ENCODE measurements at places on chromosomes 3 and 15.

GRCh38 chr3:114928989-114929640 lies 218.0 kb downstream of the ZBTB20 start:
- DNase-seq, result no peak

GRCh38 chr15:69573815-69574475 lies 121.3 kb downstream of the RPLP1 start:
- peak; percentile 40 for DNase-seq

DNA sequence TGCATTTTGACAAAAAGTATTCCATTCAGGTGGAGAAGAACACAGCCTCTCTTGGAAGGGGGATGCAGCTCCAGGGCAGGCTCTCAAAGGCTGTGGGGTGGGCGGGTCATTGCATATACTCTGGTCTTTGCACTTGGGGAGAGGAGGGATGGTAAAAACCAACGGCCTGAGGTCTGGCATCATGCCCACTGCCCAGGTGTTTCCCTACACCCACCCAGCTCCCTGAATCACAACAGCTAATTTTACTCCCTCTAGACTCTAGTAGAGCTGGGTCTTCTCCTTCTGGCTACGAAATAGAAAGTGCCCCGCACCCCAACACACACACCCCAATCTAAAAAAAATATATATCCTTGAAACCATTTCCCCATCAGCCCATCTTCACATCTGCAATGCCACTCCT lies 1.0 kb downstream of the MYLK start:
- DNase-seq, result no peak

DNA sequence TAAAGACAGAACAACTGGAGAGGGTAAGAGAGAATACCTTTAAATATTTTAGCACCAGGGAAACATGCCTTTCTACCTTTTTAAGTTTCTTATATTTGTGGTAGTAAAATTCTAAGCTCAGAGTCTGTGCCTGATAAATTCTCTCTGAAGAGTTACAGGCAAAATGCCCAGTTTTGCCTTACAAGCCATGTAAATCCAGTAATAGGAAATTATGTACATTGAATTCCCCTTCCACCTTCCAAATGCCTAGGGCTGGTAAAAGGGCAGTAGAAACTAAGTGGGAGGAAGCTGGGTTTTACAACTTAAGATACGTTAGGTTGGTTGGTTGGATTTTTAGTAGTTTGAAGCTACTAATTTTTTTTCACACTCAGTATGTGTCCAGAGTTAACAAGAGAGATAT lies 43.1 kb upstream of the TP63 start:
- no peak for DNase-seq

DNA sequence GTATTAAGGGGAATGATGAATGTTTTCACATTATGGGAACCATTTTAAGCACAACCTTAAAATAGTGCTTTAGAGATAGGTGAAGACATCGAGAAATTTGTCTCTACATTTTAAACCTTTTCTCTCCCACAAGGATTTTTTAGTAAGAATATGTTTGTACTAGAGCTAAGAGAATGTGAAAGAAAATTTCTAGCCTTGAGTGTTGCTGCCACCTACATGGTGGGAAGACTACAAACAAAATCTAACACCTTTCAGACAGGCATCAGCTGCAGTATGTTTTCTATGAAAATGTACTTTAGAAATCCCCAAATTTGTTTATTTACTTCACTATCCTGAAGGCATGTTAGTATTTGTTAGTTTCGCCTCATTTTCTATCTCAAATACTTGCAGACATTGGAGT lies 247.4 kb downstream of the WDR72 start:
- DNase-seq, result no peak

GRCh38 chr15:36004891-36005490 lies 459.0 kb upstream of the DPH6 start:
- no peak for DNase-seq

DNA sequence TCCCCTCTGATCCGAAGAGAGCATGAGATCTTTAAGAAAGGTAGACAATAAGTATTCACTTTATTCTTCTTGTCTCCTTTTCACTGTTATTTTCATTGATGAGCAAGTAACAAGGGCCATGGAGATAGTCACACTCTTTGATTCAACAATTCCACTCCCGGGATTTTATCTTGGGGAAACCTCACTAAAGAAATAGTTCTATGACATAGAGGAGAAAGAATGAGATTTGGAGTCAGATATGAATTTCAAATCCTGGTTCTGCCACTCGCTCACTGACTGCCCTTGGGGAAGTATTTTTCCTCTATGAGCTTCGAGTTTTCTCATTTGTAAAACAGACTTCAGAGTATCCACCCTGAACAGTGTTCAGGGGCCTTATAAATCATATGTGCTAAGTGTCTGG lies 514.6 kb downstream of the NLGN1 start:
- DNase-seq, result no peak

DNA sequence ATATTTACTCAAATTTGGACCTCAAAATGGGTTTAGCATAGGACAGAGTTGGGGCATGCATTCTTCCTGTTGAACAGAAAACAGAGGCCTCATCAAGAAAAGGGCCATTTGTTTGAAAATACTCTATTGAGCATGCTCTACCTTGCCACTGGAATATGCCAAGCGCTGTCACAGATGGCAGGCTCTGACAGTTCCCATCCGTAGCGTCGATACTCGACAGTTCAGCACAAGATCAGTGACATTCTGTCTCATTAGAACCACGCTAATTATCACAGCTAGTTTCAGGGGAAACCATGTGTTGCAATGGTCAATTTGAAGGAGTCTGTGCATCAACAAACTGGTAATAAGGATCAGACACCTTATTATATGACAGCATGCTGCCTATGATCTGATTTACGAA lies 54.5 kb downstream of the SATB1 start:
- DNase-seq, result no peak

DNA sequence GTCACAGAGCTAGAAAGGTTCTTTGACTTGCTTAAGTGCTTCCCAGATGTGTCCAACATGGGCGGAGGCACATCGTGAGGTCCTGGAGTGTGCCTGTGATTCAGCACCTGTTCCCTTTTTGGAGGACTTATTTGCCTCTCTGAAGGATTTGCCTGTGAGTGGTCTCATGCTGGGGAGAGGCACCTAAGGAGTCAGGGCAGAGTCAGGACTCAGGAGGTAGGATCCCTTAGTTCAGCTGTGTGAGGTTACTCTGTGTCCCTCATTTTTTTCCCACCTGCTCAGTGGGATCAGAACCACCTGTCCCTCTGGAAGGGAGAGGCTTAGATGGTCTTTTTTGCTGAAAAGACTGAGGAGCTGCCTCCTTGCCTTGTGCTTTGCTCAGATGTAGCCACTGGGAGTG lies 3.0 kb downstream of the ZNF589 start:
- no peak for DNase-seq

DNA sequence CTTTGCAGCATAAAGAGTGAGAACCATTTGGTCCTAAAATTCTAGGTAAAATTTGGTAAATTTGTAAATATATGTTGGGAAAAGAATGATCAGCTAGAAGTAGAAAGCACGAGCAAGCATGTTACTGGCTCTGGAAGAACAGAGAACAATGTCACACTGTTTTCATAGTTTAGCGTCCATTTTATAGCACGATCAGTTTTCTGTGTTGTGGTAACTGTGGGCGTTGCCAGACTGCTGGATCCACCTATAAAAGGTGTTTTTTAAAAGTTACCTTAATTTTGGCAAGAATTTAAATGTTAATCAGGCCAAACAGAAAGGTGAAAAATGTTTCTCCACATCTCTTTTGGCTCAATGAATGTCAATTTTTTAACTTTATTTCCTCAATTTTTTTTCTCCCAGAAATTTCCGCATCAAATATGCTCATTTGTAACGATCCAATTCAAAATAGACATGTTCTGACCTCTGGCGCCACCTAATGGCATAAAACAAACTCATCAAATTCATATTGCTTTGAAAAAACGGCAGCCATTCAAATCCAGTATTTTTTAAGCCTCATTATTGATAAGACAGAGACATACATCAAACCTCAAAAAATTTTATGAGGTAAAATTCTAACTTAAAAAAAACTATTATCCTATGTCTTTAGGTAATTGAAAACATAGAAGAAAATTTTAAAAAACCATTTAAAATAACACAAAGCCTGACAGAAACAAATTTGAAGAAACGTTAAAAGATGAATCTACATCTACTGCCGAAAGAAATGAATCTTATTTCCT lies 5.5 kb upstream of the GP5 start:
- DNase-seq, result no peak

DNA sequence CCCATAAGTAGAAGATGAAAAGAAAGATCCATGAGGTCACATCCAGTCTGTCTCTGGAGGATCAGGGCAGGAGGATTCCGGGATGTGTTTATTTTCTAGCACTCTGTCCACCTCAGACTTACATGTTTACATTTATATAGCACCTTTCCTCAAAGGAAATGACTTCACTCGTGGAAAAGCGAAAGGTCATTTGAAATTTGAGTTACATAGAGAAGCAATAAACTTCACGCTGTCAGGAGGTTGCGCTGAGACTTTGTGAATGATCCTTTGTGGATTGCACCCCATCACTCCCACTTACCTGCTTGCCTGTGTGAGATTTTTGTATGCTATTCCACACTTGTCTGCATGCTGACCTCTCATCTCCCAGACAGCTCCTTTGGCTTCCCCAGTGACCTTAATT lies 540.5 kb downstream of the AGBL1 start:
- DNase-seq, result no peak

GRCh38 chr15:39581793-39582285 lies 960 bp downstream of the THBS1 start:
- DNase-seq, result no peak

GRCh38 chr3:17974206-17974841 lies 231.9 kb upstream of the TBC1D5 start:
- DNase-seq, result no peak

DNA sequence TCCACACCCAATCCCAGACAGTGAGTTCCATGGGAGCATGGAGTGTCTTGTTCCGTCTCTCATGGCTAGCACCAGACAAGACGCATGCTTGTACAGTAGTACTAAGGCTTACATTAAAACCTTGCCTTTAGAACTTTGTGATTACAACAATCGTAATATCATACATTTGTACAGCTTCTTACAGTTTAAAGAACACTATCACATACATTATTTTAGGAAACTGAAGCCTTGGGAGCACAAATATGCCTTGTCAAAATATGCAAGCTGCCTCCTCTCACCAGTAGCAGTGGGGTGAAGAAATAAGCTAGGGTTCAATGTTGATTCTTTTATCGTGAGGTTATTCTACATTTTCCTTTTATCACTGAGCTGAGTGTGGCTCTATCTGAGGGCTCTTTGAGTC lies 36.8 kb downstream of the ADAMTSL3 start:
- no peak for DNase-seq

- no peak for DNase-seq
These were observed 3.6 kb upstream of the KBTBD12 start for GRCh38 chr3:127911421-127911931.

DNA sequence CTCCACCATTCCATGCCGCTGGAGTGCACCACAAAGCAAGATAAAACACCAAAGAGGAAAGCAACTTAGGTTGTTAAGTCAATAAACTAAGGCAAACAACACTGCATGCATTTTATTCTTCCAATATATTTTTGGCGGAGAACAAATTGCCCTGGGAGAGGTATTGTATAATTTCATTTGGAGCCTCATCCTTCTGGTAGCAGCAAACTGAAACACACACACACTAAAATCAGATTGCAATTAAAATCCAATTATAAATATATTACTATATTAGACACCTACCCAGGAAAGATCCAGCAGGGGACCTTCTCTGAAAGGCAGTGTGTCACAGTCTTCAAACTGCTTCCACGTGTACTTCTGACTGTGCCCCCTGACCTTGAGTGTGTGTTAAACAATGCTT lies 102.3 kb downstream of the RORA start:
- DNase-seq, result no peak

DNA sequence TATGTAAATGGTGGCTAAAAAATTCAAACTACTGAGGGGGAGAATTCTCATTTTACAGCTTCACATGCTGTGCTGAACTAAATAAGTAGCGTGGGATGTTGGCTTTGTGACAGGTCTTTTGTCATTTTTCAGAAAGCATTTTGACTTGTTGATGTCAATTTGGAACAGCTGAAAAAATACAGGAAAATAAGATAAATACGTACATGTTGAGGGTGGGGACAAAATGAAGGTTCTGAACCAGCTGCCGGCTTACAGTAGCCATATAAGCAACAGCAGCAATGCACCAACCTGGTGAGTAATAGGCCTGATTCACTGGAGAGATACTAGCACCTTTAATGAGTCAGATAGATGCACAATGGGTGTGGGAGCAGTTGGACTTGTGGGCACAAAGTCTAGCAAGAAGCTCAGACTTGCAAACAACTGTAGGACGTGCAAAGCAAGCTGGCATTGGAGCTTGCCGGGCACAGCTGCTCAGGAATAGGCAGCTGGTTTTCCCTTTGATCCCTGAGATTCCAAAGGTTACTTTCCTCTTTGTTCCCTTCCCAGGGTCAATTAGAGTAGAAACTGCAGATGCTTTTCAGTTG lies 12.9 kb downstream of the B3GNT5 start:
- peak; percentile 22 for DNase-seq

DNA sequence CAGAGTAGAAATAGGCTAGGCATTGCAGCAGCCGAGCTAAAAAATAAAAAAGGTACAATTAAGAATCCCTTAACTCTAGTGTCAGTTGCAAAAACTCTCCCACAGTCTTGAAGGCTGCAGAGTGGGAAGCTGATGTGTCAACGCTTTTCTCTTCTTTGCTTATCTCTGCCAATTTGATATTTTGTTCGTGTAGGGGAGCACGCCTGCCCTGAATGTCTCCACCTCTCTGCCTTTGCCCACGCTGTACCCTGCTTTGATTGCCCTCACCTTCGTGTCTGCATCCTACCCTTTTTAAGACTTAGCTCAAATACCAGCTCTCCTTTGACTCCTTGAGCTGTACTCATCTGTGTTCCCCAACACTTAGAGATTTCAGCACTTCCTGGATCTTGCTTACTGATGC lies 155.4 kb upstream of the CADPS start:
- no peak for DNase-seq

GRCh38 chr3:162338514-162338913 lies 841.9 kb downstream of the OTOL1 start:
- no peak for DNase-seq

DNA sequence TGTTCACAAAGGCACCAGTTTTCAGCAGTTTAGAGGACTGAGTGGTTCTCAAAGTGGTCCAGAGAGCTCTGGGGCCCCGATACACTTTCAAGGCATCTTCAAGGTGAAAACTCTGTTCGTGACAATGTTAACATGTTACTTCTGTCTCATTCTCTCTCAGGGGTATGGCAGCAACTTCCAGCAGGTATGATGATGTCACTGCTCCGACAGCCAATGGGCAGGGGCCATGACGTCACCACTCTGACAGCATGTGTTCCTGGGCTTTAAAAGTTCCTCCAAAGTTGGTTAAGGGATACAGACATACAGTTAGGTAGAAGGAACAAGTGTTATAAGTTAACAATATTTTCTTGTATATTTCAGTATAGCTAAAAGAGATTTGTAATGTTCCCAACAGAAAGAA lies 87.9 kb downstream of the KLF15 start:
- DNase-seq, result no peak

Data from activated CD4-positive, alpha-beta T cell treated with anti-CD3 and anti-CD28 coated beads for 24 hours (primary cell).